ENCODE measurements at places on chromosomes 7 and 10.

DNA sequence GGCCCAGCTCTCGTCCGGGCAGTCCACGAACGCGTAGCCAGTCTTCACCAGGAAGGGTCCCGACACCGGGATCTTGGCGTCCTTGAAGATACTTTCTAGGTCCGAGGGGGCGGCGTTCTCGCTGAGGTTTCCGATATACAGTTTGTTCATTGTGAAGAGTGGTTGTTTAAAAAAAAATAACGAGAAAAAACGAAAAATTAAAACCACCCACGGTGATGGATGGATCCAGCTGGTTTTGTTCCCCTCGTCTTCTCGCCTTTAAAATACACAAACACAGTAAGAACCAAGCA is 385 bp downstream of the IGF2BP3 start:
- no peak for DNase-seq

DNA sequence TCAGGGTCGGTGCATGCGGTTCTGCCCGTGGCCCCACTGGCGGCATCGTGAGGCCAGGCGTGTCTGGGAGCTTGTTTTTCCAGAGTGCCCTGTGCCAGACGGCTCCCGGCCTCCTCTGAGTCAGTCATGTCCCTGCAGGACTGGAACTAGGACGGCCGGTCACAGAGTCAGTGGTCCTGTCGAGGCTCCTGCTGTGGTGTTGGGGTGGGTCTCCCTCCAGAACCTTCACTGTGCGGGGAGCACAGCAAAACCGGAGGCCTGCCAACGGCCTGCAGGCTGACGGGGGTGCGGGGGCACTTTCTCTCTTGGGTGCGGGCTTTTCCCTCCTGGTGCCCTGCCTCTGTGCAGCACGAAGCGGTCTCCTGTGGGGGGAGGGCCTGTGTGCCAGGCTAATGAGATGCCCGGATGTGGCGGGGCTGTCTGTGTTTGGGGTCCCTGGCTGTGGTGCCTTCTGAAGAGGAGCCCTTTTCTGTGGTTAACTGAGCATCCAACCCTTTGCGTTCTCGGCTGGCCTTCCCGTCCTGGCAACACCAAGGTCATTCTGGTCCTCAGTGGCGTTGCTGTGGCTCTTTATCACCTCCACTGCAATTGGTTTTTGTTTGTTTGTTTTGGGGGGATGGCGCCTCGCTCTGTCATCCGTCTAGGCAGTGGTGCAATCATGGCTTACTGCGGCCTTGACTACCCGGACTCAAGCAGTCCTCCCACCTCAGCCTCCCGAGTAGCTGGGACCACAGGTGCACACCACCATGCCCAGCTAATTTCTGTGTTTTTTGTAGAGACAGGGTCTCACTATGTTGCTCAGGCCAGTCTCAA is 8.0 kb downstream of the GET4 start:
- DNase-seq, result no peak

DNA sequence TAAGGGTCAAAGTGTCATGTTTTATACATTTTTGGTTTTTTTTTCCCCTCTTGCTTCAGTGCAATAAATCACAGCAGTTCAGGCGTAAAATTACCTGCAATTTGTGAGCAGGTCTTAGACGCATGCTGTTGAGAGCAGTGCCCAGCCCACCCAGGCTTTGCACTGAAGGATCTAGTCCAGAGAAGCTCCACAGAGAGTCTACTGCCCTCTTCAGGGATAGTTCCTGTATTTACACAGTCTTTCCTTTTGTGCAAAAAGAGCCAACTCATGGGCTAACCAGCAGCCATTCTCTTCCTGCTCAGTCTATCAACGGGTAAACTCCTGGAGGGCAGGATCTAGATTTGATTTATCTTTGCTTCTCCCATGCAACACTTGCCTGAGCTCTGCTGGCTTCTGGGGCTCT is 82.2 kb upstream of the NAMPT start:
- DNase-seq, result peak; percentile 20

DNA sequence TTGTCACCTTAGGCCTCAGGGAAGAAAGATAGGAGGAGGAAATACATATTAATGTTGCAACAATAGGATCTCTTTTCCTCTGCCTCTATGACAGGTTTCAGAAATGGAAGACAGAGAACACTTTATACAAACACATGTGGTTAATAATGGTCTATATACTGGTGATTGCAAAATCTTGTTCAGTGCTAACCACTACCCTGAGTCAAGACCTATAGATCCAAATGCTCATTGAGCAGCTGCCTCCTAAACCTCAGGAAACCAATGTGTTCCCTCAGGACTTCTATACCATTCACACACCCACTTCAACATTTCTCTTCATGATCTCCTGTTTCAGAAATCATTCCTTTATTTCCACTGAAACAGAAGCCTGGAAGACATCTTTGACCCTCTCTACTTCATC is 32.5 kb upstream of the VWDE start:
- DNase-seq, result no peak

- DNase-seq, result no peak
These were observed 127.6 kb downstream of the DLG5 start for GRCh38 chr10:77798940-77799339.

GRCh38 chr7:44153948-44154335 is 12.8 kb upstream of the MYL7 start:
- DNase-seq, result no peak

DNA sequence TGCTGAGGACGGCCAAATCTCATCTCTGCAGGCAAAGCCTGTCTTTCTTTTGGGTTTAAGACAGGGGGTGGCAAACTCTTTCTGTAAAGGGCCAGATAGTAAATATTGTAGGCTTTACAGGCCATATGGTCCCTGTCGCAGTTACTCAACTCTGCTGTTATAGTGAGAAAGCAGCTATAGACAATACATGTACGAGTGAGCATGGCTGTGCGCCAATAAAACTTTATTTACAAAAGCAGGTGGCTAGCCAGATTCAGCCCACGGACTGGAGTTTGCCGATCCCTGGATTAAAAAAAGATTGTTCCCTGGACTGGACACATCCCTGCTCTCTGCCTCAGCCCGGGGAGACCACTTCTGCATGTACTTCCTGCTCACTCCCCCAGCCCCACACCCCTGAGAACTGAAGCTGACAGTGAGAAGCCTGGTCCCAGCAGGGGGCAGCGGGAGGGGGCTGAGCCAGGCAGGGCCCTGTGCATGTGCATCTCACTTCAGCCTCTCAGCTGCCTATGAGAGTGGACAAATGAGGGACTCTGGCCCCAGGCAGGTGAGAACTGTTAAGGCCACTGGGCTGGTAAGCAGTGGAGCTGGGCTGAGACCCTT is 392.4 kb downstream of the PLXNA4 start:
- no peak for DNase-seq

- DNase-seq, result no peak
These were observed 1.2 kb downstream of the TACC2 start for GRCh38 chr10:121990015-121990677.

- DNase-seq, result no peak
These were observed 149.3 kb downstream of the TCERG1L start for GRCh38 chr10:131162211-131162610.

- DNase-seq, result no peak
These were observed 25.6 kb downstream of the DIP2C start for GRCh38 chr10:663831-664251.

DNA sequence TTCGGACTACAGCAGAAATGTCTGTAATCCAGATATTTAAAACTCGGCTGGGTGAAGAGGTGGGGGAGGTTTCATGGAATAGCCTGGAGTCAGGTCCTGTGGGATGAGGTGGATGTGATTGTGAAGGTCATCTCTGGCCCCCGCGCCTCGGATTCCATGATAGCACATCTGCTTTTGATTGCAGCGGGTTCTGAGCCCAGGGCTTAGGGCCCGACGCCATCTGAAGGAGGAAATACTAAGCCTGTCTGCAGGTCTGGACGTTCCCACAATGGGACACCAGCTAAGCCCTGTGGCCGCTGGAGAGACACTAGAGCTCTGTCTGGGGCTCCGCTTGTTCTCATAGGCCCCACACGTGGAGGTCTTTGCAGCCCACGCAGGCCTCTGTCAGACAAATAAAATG is 328.7 kb downstream of the CXCL12 start:
- DNase-seq, result no peak

DNA sequence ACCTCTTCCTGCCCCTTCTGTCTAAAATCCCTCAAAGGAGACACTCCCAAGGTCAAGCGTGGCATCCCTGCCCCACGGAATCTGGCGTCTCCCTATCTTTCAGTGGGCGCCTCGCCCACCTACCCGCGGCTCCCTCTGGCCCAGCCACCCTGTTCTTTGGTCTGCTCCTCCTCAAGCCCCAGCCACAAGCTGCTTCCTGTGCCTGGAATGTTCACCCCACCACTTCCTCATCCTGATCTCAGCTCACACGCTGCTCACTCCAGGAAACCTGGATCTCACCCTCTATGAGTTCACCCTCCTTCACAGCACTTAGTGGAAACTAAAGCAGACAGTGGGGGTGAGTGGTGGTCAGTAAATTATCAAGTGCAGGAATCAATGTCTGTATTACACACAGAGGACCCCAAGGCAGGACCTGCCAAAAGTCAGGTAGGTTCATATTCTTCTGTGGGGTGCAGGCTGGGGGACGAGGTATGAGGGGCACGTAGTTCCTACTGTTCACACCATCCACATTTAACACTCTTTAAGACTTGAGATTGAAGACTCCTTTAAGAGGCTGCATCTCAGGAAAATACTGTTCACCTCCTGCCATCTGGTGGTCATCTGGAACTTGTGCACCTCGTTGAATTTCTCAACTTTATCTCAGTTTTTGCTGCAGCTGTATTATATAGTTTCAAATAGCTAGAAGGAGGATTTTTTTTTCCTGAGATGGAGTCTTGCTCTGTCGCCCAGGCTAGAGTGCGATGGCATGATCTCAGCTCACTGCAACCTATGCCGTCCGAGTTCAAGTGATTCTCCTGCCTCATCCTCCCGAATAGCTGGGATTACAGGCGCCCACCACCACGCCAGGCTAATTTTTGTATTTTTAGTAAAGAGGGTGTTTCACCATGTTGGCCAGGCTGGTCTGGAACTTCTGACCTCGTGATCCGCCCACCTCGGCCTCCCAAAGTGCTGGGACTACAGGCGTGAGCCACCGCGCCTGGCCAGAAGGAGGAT is 166.6 kb downstream of the ARHGAP21 start:
- DNase-seq, result peak; percentile 85

- no peak for DNase-seq
These were observed 117.7 kb downstream of the ANKRD61 start for GRCh38 chr7:6148724-6149360.

- DNase-seq, result no peak
These were observed 7.0 kb downstream of the PSD start for GRCh38 chr10:102411341-102412255.

- DNase-seq, result no peak
These were observed 261.7 kb downstream of the GPAM start for GRCh38 chr10:111921821-111922220.

- DNase-seq, result no peak
These were observed 143.0 kb downstream of the NEURL1 start for GRCh38 chr10:103636492-103636891.

- no peak for DNase-seq
These were observed 7.7 kb upstream of the CPA1 start for GRCh38 chr7:130372402-130373165.

DNA sequence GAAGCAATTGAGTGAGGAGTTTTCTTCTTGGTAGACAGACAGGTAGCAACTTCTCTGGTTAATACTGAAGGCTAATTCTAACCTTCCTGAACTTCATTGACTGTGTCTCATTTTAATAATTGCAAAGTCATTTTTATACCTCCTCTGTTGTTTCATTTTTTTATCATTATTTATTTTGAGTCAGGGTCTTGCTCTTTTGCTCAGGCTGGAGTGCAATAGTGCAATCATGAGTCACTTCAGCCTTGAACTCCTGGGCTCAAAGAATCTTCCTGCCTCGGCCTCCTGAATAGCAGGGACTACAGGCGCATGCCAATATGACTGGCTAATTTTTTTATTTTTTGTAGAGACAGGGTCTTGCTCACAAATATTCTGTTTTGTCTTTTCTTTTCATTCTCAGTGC is 45.4 kb downstream of the APBB1IP start:
- no peak for DNase-seq

DNA sequence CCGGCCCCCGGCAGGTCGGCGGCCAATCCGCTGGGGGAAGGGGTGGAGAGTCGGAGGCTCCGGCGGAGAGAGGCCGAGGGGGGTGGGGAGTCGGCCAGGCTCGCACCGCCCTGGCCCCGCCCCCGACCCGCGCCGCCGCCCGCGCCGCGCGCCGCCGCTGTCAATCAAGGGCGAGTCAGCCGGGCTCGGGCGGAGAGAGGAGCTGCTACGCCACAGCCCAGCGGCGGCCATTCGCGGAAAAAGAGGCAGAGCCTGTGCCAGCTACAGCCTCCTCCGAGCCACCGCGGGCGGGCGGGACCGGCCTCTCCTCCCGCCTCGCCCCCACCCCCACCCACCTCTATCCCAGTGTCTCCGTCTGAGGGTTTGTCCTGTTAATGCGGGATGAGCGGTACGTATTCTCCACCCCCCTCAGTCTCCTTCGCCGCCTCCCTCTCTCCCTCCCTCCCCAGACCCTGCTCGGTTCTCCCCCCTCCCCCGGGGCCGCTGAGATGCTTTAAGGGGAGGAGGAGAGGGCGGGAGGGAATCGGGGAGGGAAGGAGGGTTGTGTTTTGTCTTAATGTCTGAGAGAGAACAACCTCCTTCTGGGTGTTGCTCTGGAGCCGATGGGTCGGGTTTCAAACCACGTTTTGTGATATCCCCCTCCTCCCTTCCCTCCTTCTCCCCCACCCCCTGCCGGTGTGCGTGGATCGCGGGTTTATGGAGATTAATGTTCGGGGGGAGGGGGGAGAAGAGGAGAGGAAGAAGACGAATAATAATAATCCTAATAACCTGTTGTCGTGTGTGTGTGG is at the start of gene SP4:
Gene SP4, plus strand, starts transcription at position 213 of the 788 bp plus-strand sequence. Its CDS starts 169 bp downstream, at position 382.
- DNase-seq, result peak; percentile 97

- peak; percentile 96 for DNase-seq
These were observed 111.7 kb upstream of the MBL2 start for GRCh38 chr10:52883996-52884871.

- DNase-seq, result no peak
These were observed 68.6 kb upstream of the PPP2R2D start for GRCh38 chr10:131832056-131832685.

DNA sequence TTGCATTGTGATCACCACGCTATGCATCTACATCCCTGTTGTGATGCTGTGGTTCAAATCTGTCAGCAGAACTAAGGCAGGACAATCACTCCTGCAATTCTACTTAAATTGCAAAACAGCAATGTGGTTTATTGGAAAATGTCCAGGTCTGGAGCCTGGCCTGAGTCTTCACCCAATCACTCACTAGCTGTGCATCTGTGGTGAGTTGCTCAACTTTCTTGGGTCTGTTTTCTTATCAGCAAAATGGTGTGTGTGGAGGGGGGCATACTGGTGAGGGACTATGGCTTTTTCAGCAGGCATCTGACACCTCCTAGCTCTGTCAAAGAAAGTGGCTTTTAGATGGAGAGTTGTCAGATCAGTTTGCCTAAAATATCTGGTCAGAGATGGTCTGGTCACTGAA is 108.3 kb upstream of the FEZF1 start:
- DNase-seq, result no peak

GRCh38 chr10:128059266-128059981 is 66.8 kb downstream of the MKI67 start:
- DNase-seq, result no peak

GRCh38 chr10:26448292-26448691 is 10.2 kb downstream of the APBB1IP start:
- DNase-seq, result no peak

Measured in HT-29 (cell line).